ENCODE measurements at places on chromosomes 3 and 15.

DNA sequence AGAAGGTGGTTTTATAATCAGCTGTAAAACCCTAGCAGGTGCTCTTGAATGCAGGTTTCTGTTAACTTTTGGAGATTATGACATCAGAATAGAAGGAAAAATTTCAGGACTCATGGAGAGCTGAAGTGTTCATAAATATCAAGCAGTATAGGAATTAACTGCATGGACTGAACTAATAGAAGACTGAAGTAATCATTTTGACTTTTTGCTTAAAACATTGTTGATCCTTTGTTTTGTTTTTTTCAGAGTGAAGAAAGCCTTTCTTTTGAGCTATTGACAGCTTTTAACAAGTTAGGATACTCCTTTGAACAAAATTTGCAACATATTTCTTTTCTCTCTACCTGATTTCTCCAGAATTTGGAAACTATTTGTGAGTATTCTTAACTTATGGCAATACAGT lies 70.6 kb upstream of the DAZL start:
- DNase-seq: no peak

- DNase-seq: no peak
Observed at GRCh38 chr15:88479169-88479568, 11.7 kb downstream of the MRPS11 start.

- no peak for DNase-seq
Observed at GRCh38 chr15:73175382-73175781, 123.1 kb downstream of the NEO1 start.

DNA sequence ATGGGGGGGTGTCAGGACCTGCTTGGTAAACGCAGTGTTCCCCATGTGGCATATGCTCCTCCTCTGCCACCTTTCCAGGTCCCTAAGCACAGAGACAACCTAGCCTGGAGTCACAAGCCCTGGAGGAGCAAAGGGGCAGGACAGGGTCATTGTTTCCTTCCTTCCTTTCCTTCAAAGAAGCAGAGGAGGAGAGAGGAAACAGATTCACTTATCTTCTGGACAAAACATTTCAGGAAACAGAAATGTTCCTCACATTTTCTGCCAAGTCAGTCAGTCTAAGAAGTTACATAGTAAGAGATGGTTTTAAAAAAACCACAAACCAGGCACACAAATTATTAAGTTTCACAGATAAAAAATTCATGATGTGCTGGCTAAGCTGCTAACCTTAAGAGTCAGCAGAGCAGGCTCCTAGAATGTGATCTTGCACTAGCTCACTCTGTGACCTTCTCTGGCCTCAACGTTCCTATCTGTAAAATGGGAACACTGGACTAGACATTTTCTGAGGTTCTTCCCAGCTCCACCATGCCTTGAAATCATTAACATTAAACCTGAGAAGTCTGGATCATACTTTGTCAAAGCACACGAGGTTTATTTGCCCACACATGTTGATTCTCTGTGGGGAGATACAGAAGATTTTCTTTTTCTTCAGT lies 47.9 kb downstream of the ATP13A5 start:
- DNase-seq: no peak

Data from activated CD4-positive, alpha-beta T cell treated with anti-CD3 and anti-CD28 coated beads, Interleukin-2, amount 50 U/mL, for 16 hours (primary cell).